ENCODE measurements at places on chromosomes 5 and 9.

DNA sequence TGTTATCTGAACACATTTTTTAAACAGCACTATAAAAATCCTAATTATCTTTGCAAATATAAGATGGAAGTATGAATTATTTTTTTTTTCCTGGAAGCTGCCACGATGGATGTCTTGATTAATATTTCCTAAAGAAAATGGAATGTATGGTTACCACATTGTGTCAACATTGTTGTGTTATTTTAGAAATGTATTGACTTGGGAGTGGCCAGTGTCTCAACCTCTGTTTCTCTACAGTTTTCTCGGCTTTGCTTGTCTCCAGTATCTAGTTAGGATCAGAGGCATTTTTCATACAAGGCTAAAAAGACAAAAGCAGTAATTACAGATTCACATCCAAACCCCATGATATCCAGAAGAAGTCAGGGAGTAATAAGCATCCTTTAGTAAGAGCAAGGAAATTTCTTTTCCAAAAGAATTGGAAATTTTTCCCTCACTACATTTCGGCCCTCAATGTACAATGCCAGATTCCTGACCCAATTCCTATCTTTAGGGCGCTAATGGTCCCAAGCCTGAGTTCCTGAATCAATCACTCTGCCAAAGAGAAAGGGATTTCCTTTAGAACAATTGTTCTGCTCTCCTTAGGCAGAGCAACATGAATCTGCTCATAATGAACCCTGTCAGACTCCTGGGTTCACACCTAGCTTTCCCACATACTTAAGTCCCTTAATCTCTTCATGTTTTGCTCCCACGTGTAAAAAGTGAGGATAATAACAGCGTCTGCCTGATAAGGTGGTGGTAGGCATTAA is 111.7 kb downstream of the EDIL3 start:
- DNase-seq = no peak

DNA sequence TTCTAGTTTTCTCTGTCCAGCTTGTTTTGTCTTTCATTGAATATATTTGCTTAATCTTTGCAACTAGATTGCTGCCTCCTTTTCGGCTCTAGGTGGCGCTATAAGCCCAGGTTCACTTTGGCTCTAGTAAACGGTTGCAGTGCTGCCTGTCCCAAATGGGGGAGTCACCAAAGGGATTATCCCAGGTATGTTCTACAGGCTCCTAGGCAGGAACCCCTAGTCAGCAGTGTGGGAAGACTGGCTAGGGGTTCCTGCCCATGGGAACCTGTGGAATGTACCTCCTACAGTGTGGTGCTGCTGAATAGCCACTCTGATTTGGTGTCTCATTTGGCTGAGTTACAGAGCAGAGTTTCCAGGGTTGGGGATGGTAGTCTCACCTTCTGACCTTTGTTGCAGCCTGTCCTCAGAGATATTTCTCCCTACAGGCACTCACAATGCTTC is 85.2 kb downstream of the ARSB start:
- DNase-seq = no peak

DNA sequence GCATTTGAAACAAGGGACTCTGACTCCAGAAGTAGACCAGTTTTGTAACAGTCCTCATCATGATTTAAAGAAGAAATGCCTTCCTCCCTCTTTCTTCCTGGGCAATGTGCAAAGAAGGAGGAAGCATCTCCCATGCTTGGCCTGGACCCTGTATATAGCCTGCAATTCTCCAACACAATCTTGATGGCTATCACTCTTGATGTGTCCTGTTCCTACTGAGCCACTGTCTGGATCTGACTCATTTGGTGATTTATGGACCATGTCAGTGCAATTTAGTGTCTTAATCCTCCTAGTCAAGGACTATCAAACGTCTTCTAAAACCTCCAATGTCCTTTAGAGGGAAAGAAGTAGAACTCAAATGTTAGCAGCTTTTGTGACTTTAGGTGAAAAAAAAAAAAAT is 697.3 kb downstream of the TLR4 start:
- no peak for DNase-seq

- DNase-seq = no peak
Measured at GRCh38 chr5:75053304-75054133, 1.2 kb upstream of the GCNT4 start.

GRCh38 chr9:135905380-135906258 is 1.7 kb downstream of the CAMSAP1 start:
- DNase-seq = no peak

- no peak for DNase-seq
Measured at GRCh38 chr9:121368745-121369144, 1.3 kb downstream of the STOM start.

- no peak for DNase-seq
Measured at GRCh38 chr5:111379391-111379816, 132.9 kb downstream of the STARD4 start.

- DNase-seq = no peak
Measured at GRCh38 chr9:111001526-111001925, 36.7 kb downstream of the LPAR1 start.

DNA sequence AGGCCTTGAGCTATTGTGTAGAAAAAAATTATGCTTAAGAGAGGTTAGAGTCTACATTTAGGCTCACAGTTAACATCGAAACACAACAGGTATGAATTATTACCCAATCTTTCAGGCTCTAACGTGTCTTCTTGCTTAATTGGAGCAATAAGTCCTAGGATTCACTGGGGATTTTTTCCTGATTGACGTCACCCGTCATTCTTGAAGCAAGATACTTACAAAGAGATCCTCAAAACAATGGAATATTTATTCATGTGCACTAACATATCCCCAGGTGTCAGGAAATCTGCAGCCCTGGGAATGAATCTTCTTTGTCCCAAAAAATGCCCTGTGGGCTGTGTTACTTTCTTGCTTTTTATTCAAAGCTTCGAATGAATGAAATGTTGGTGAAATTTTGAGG is 413.5 kb downstream of the NFIB start:
- no peak for DNase-seq

GRCh38 chr5:72604111-72604797 is 97.0 kb upstream of the ZNF366 start:
- DNase-seq = no peak

DNA sequence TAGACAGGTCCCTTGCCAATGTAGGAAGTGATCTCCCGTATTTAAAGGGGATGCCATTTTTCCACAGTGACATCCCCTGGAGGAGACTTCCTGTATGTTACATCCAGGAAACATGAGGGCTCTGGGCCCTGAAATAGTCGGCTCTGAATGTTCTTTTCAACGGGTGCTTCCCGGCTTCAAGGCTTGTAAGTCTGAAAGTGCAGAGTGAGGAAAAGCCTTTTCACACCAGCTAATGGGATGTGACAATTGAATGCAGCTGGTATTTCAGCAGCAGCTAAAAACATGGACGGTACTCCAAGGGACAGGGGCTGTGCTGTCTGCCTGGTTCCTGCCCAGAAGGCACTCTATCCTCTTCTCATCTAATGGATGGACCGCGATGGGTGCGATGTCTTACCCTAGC is 1.4 kb downstream of the IL9 start:
- DNase-seq = no peak

DNA sequence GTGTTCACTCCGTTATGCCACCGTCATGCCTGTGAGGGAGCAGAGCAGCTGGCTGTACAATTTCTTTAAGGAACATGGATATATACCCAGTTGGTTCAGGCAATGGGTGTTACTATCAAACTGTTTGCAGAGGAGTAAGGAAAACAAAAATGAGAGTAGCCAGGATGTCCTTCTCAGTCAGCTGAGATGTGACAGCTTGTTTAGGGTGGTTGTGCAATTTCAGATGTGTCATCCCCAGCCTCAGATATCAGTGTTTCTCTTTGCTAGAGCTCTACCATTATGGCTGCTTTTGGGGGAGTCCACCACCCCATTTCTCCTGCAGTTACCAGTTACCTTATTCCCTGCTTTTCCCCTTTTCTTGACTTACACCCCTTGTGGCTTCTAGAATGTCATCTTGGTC is 135.2 kb upstream of the SLC24A2 start:
- DNase-seq = no peak

- DNase-seq = no peak
Measured at GRCh38 chr5:114952876-114953275, 216.8 kb downstream of the TRIM36 start.

- DNase-seq = no peak
Measured at GRCh38 chr9:127545196-127546124, 66.6 kb upstream of the STXBP1 start.

DNA sequence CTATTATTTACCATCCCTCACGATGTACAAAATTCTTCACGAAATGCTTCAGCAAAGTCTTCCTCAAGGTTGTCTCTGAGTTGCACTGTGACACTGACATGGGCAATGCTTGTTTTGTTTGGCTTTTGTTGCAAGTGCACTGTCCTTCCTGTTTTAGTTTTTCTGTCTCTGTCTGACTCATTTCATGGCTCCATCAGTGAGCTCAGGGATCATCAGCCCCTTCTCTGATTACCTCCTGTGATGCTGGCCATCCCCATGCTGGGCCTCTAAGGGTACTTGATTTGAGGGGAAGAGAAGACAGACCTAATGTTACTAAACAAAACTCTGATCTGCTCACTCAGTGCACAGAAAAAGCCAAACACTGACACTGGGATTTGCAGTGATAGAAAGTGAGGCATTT is 37.6 kb upstream of the STX17 start:
- DNase-seq = no peak

DNA sequence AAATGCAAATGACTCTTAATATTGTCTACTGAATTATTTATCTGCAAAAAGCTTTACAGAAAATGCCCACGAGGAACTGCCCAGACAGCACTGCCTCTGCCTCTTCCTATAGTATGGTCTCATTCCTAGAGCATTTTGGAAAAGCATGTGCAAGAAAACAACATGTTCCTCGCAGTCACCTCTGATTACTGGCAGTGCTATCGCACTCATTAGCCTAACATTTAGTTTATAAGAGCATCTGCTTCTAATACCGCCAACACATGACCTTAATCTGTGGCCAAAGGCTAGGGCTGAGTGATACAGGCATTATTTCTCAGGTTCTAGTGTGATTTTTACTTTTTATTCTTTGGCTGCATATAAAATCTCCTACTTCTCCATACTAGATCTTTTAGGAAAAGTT is 259.2 kb downstream of the FBXL17 start:
- DNase-seq = no peak

DNA sequence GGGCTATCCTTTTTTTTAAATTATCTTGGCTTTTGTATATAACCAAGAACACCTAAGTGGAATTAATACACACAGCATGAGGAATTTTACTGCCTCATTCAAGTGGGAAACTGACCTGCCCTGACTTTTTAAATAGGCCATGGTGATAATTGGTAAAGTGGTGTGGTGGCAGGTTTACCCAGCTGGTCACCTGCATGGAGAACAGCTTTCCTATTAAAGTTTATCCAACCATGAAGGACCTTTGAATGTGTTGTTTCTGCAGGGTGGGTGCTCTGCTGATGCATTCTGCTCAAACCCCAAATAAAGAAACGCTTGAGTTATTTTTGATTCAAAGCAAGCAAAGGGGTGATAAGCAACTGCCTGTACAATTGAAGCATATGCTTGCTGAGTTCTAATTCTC is 261.0 kb upstream of the GRIN3A start:
- DNase-seq = no peak

DNA sequence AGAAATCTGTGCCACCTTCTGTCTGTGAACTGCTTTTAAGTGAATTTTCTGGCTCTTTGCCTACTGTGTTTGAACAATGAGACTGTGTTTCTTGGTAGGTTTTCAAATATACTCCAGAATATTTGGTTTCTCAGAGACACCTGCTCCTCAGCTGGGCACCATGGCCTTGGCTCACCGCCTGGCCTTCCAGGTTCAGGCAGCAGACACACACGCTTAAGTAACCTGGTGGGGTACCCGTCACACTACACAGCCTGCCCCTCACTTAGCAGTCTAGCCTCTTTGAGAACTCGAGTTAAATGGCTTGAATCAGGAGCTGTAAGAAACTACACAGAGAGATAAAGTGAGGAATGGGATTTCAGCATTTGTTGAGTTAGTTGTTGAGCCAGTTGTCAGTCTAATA is 530.5 kb downstream of the MTRR start:
- DNase-seq = no peak

- DNase-seq = no peak
Measured at GRCh38 chr9:125691869-125692268, 15.1 kb downstream of the MAPKAP1 start.

DNA sequence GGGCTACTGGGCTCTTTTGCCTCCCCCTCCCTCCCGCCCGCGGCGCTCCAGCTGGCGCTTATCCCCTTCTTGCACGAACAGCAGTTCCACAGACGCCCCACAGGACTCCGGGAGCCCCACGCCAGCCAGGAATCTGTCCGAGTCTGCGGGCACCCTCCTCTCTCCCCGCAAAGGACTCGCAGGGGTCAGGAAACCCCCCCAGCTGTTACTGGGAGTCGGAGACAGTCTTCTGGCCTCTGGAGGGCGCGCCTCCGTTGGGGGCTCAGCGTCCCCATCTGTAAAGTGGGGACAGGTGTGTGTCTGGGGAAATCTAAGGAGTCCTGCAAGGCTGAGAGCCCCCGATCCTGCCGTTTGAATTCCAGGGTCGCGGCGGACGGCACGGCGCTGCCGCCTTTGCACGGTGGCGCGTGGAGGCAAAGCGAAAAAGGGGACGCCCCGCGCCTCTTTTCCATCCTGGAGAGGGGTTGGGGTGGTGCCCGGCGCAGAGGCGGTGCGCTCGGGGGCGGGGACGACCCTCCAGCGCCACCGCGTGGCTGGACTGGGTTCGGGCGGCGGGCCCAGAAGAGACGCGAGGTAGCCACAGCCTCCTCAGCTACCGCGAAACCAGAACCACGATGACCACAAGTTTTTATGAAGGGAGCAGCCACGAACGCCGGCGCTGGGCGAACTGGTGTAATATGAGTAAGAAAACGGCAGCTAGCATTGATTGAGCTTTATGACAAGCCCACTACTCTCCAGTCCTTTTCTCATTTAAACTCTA is 2.8 kb upstream of the CCIN start:
- DNase-seq = peak; percentile 71

DNA sequence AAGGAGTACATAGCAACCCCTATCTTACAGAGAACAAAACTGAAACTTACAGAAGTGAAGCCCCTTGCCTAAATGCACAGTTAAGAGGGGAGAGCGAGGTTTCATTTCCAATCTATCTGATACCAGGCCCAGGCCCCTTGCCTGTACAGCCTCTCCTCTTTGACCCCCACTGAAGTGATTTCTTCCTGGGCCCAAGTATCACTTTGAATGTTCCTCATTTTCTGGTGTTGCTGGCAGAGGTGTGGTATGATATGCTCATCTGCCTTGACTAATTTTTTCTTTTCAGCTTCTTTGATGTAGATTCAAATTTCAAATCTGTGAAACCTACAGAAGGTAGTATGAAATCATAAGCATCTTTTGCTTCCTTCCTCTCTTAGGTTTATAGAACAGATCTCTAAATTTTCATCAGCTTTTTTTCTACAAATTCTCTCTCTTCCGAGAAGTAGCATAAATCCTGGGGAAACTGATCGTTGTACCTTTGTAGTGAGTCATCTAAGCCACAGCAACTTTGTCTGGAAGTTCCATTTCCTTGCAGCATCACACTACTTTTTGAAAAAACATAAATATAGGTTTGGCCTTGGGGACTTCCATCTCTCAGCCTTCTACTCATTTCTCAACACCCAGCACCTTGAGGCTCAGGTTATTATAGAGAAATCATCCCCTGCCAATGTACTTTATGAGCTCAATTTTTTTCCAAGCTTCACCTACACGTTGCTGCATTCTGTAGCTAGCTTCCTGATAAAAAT is 402.4 kb upstream of the PTGER4 start:
- DNase-seq = no peak
